ENCODE measurements at places on chromosomes 1 and 21. TPM values are rescaled to one million over a fixed set of nuclear protein-coding genes. Genes with fewer than 3 reads are reported as not detected.

GRCh38 chr21:28106370-28106890 is 886.2 kb downstream of the LTN1 start:
- no peak for DNase-seq

- no peak for DNase-seq
Observed at GRCh38 chr1:112464501-112464900, 44.3 kb upstream of the WNT2B start.

GRCh38 chr21:35563885-35564451 is 496.4 kb downstream of the SETD4 start:
- no peak for DNase-seq

DNA sequence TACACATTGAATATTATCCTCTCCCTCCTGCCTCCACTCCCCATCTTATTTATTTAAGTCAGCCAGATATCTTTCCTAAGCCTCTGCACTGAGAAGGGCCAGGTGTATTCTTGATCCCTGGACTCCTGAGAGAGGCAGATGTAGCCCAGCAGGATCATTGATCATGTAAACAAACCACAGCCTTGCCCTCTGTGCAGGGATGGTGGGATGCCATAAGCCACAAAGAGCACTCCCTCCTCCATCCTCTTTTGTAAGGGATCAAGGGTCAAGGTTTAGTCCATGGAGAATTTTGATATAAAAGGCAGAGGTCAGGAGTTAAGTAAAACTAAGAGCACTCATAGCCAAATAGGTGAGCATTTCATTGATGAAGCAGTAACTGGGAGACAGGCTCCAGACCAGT is 17.3 kb downstream of the PHGDH start:
- DNase-seq, result no peak

GRCh38 chr21:45945868-45946210 is 35.7 kb upstream of the COL6A1 start:
- DNase-seq, result no peak

GRCh38 chr1:174159252-174160108 is at the start of gene RABGAP1L:
Gene RABGAP1L (plus strand): TSS chr1:174159520.
- peak; percentile 96 for DNase-seq

GRCh38 chr1:29505532-29506220 is 269.4 kb downstream of the PTPRU start:
- no peak for DNase-seq

DNA sequence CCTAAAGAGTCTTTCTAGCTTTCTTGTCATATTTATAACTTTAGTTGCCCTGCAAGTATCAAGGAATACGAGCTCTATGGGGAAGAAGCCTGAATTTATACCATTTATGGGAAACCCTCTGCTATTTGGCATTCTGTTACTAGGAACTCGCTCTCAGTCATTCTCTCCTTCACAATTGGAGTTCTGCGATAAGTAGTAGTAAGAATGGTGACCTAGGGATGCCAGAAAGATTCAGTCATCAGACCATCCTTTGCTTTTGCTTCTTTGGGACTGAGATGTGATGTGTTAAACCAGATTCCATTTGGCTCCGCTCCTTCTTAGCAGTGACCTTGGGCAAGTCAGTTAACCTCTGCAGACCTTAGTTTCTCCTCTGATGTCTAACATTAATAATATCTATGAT is 256.5 kb downstream of the FGGY start:
- no peak for DNase-seq

DNA sequence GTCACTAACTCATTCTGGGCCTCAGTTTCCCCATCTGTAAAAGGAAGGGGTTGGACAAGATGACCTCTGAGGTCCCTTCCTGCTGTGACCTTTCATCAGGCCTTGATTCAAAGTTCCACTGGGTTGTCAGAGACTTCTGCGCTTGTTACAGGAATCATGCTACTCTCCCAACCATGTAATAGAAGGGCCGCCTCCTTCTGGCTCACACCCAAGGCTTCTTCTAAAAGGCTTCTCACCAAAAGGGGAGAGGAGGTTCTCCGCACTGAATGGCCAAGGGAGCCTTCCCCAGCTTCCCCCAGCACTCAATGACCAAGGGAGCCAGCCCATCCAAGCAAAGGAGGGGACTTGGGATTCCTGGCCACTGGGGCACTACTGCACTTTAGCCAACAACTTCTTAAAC is 42.7 kb downstream of the GRHL3 start:
- no peak for DNase-seq

DNA sequence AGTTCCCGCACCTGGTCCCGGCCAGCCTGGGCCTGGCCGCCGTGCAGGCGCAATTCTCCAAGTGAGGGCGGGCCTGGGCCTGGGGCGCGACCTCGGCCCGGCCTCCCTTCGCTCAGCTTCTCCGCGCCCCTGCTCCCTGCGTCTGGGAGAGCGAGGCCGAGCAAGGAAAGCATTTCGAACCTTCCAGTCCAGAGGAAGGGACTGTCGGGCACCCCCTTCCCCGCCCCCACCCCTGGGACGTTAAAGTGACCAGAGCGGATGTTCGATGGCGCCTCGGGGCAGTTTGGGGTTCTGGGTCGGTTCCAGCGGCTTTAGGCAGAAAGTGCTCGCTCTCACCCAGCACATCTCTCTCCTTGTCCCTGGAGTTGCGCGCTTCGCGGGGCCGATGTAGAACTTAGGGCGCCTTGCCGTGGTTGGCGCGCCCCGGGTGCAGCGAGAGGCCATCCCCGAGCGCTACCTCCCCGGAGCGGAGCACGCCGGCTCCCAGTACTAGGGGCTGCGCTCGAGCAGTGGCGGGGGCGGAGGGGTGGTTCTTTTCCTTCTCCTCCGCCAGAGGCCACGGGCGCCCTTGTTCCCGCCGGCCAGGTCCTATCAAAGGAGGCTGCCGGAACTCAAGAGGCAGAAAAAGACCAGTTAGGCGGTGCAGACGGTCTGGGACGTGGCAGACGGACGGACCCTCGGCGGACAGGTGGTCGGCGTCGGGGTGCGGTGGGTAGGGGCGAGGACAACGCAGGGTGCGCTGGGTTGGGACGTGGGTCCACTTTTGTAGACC is 1.2 kb downstream of the OLIG1 start:
- DNase-seq, result no peak

GRCh38 chr1:30194046-30194619 is 529.3 kb downstream of the MATN1 start:
- no peak for DNase-seq

- no peak for DNase-seq
Observed at GRCh38 chr1:17573518-17574041, 34.1 kb downstream of the ARHGEF10L start.

GRCh38 chr21:29074783-29075182 is 1.3 kb upstream of the CCT8 start:
- no peak for DNase-seq

DNA sequence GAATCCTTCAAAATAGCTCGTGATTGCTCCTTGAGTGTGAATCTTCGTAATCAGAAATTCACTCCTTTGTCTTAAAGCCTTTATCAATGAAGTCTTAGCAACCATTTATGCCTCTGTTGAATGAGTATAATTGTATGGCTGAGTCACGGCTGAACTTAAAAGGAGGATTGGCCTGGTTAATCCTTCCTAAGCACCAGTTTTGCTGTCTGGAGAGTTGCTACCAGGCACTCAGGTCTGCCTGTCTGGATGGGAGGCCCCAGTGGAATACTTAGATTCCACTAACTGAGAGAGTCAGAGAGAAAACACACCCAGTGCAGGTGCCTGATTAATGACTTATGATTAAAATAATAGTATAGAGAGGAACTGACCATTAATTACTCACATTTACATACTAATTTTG is 7.6 kb upstream of the HHAT start:
- no peak for DNase-seq

- no peak for DNase-seq
Observed at GRCh38 chr1:218048828-218049420, 236.2 kb upstream of the RRP15 start.

DNA sequence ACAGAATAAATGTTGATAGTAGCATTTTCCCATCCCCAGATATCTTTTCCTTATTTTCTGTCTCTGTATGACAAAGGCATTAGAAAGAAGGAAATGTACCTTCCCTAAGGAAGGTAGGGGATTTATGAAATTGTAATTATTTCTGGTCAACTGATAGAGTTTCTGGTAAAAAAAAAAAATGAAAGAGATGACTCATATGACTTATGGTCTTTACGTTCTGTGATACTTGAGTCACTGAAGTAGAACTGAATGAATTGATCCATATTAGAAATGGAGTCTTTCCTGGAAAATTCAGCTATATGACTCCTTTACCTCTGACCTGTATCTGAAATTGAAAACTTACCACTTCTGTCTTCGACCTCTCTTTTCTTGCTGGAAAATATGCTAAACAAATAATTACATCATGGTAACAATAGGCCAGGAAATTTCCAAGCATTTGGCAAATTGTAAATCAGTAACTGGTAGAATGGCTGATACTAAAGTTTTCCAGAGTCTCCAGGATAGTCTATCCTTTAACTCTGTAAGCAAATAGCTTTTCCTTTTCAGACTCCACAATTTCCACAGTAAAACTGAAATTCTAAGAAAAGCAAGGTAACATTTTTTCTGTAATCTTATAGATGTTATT is 364.3 kb upstream of the PTBP2 start:
- no peak for DNase-seq

GRCh38 chr1:11364170-11364569 is 91.2 kb downstream of the UBIAD1 start:
- DNase-seq, result peak; percentile 23

DNA sequence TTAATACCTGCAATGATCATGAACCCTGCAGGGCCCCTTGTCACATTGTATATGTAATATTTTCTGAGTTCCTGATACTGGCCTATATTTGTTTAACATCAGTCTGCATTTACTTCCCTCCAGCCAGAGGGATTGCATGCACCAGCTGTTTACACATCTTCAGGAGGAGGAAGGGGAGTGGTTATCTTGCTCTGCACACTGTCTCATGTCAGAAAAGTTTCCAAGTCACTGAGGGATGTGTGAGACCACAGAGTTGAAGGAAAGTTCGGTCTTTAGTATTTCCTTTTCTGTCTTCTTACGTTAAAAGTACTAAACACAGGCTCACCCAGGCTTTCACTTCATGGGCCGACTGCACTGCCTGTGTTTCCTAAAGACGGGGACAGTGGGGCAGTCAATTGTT is 574.1 kb downstream of the LMO4 start:
- DNase-seq, result no peak

- DNase-seq, result no peak
Observed at GRCh38 chr1:236133802-236134201, 8.5 kb upstream of the GPR137B start.

DNA sequence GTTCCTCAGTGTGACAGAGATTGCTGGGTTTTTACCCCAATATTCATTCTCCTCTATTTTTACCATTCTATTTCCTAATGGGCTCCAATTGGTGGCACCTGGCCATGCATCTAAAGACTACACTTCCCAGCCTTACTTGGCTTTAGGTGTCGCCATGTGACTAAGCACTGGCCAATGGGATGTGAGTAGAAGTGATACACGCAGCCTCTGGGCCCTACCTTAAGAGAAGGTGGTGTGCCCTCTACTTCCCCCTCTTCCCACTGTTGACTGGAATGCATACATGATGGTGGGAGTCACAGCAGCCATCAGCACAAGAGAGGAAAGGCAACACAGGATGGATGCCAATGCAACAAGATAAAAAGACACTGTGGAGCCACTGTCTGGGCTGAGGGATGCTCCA is 11.4 kb upstream of the OLIG2 start:
- DNase-seq, result no peak

DNA sequence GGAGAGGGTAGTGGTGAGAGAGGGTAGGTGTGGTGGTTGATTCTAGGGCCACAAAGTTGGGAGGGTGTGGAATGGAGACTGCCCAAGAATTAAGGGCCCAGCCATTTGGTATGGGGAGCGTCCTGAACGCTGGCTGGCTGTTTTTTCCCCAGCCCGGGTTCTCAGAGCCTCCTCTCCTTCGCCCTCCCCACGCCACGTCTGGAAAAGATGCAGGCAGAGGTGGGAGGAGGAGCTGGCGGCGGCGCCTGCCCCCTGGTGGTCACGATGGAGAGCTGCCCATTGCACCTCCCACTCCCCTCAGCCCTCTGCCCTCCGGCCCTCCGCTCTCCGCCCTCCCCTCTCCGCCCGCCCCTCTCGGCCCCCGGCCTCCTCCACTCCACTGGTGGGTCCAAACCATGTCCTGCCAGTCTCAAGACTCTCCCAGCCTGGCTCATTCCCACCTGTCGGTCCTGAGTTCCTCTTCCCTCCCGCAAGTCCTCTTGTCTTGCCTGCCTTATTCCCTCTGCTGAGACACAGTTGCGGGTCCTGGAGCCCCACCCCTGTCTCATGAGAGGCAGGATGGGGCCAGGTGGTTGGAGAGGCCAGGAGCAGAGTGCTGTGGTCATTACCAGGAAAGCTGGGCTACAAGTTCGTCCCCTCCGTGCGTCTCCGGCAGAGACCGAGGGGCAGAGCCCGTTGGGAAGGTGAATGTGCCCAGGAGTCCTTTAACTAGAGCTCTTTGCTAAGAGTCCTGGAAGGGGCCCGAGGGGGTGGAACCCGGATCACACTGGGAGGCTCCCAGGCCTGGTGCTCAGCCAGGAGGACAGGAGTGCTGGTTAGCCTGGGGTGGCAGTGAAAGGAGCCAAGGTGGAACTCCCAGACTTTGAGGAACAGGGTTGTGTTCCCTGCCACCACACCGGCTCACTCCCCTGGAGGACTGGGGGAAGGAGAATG is 22.6 kb downstream of the ETNK2 start:
- DNase-seq, result peak; percentile 70

GRCh38 chr21:44773291-44773932 is 28.2 kb downstream of the UBE2G2 start:
- no peak for DNase-seq

GRCh38 chr1:234525099-234525799 is 46.3 kb upstream of the TARBP1 start:
- peak; percentile 32 for DNase-seq

DNA sequence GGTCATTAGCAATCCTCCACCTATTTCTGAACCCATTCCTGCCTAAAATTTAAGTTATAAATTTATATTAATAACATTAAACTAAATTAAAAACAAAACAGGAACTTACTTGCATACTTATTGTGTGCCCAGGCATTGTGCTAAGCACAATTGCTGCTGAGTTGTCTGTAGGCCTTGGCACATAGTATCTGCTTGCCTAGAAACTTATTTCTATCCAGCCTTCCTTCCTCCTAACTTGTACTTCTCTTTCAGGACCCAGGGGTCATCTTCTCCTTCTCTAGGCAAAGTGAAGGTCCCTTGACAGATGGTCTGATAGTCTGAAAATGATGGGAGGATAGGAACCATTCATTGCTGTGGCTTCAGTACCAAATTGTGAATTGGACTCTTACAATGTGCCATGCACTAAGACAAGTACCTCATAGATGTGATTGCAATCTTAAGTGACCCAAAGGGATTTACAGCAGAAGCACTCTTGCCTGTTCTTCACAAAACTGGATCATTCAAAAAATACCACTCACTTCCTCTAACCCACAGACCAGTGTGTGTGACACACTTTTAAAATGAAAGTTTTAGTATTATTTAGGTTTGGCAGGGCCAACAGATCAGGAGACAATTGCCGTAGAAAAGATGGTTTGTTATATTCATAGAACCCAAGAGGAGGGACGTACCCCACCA is 10.3 kb upstream of the CD101 start:
- no peak for DNase-seq

GRCh38 chr1:1197551-1198422 is 8.6 kb downstream of the TNFRSF18 start:
- DNase-seq, result no peak

GRCh38 chr1:25623731-25624130 is 7.1 kb downstream of the MAN1C1 start:
- DNase-seq, result no peak

The OR6N1 gene
- total RNA-seq, result not detected

The S100A8 gene
- not detected for total RNA-seq

The GLMN gene
- total RNA-seq, result 15.5 TPM

The DMBX1 gene
- total RNA-seq, result not detected

The RPTN gene
- total RNA-seq, result not detected

The XPR1 gene
- total RNA-seq, result 17.2 TPM
